GM20000 (cell line): ENCODE measurements at places on chromosomes 7 and 10.

DNA sequence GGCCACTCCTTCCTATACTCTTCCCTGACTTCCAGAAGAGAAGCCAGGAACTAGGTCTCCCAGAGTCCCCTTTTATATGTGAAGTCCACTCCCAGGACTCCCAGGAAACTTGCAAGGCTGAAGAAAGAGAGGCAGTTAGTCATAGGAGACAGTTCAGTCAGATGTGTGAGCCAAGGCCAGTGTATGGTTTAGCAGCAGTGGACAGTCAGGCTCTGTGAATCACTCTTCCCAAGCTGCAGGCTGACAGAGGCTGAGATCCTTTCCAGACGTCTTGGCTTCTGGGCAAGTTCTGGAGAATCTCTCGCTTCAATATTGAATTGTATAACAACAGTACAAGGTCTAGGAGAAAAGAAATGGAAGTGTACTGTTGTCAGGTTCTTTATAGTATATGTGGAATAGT, 26.9 kb downstream of the BLVRA start:
- no peak for DNase-seq

- DNase-seq = no peak
Measured at GRCh38 chr10:90179696-90180407, 478.5 kb downstream of the KIF20B start.

DNA sequence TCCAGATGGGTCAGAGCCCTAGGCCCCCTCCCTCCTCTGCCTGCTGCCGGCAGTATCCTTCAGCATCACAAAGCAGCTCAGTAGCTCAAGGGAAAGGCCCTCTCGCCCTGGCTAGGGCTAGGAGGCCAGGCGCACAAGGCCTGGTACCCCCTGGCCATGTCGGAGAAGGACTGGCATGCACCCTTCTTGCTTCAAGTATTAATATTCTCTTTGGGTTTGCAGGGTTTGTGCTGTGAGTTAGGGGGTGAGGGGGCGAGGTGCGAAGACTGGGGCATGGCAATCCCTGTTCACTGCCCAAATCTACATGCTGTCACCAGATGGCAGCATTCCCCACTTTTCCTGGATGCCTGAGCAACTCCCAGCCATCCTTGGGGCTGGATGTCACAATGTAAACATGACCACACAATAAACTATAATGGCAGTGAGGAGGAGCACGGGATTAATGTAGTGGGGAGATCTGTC, 105.2 kb downstream of the NEURL1 start:
- peak; percentile 74 for DNase-seq

DNA sequence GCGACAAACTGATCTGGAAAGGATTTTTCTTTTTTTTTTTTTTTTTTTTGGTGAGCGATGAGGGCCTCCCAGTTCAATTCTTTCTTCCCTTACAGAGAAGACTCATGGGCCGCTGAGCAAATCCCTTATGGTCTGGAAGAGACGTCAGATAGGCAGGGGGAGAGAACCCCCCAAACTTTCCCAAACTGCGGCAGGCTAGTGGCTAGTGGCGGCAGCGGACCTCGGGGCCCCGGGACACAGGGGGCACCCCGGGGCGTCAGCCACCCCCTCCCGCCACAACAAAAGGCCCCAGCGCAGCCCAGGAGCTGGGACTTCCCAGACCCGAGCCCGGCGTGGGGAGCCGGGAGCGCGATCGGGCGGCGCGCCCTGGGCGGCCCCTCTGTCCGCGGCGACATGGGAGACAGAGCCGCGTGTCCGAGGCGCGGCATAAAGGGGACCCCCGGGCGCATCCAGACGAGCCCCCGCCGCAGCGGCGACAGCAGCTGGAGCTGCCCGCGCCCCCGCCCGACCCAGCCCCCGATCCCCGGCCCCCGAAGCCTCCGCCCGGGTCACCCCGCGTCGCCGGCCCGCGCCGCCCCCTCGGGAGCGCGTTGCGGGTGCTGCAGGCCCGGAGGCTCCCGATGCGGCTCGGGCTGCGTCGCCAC, 755 bp downstream of the FAM171A1 start:
- peak; percentile 61 for DNase-seq

GRCh38 chr10:76523246-76523645, 1091.8 kb downstream of the LRMDA start:
- no peak for DNase-seq

DNA sequence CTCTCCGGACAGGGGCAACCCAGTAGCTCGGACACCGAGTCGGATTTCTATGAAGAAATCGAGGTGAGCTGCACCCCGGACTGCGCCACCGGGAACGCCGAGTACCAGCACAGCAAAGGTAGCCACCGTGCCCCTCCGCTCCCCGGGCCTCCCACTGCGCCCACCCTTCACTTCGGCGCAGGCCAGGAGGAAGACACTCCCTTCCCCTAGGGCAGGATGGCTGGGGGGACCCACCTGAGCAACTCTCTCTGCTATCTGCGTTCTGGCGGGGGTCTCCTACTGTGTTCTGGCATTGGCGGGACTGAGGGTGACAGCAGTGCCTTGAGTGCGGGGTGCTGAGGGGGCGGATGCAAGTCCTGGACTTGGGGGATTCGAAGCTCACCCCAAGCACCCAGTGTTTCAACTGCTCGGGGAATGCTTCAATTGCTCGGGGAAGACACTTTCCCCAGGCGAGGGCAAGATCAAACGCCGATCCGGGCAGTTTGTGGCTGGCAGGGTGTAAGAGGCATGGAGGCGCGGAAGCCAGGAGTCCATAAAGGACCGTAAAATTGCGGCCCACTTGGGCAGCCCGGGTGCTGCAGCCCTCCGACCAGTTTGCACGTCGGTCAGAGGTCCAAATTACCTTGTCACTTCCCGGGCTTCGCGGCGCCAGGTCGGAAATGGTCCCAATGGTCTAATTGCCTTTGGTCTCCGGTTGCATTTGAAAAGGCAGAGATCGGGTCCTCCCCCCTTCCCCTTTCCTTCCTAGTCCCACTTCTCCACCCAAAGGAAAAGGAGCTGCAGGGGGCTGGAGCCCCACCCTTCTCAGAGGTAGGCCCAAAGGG, 950 bp downstream of the EVX1 start:
- peak; percentile 29 for DNase-seq

GRCh38 chr10:131928248-131929095, 27.7 kb downstream of the PPP2R2D start:
- peak; percentile 77 for DNase-seq

GRCh38 chr7:47452715-47453092, 129.2 kb downstream of the TNS3 start:
- DNase-seq = no peak

- DNase-seq = no peak
Measured at GRCh38 chr10:6130848-6131470, 42.1 kb downstream of the RBM17 start.

GRCh38 chr10:11224792-11225416, 207.2 kb downstream of the CELF2 start:
- DNase-seq = no peak

GRCh38 chr10:1399431-1400100, 337.8 kb downstream of the ADARB2 start:
- DNase-seq = no peak

DNA sequence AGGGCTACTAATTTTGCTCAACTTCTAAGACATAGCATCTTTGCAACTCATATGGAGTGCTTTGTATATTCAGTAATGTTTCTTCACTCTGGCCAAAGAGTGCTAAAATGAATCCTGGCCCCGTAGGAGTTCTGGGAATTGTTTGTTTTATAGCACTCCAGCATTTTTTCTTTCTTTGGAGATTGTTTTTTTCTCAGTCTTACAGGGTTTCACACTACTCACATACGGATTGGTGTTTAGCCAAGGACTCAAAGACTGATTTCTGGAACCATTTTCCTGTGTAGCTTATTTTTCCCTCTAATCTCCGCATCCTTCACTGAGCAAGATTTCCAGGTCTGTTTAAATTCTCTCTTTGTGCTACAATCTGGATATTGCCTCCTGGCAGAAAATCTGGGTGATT, 6.4 kb downstream of the TAS2R41 start:
- DNase-seq = no peak

- no peak for DNase-seq
Measured at GRCh38 chr7:85023066-85023712, 163.7 kb downstream of the SEMA3D start.

- DNase-seq = peak; percentile 71
Measured at GRCh38 chr10:123007558-123008354, 839 bp downstream of the IKZF5 start.
